ENCODE measurements at places on chromosomes 1 and 21.

GRCh38 chr1:45531873-45532272 is 10.2 kb upstream of the PRDX1 start:
- no peak for DNase-seq

- no peak for DNase-seq
Observed at GRCh38 chr1:208431721-208432120, 187.5 kb upstream of the PLXNA2 start.

DNA sequence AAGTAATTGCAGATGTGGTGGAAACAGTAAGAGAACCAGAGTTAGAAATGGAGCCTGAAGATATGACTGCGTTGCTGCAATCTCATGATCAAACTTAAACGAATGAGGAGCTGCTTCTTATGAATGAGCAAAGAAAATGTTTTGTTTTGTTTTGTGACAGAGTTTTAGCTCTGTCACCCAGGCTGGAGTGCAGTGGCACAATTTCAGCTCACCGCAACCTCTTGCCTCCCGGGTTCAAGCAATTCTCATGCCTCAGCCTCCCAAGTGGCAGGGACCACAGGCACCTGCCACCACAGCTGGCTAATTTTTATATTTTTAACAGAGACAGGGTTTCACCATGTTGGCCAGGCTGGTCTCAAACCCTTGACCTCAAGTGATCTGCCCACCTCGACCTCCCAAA is 53.3 kb upstream of the NFASC start:
- DNase-seq, result no peak

DNA sequence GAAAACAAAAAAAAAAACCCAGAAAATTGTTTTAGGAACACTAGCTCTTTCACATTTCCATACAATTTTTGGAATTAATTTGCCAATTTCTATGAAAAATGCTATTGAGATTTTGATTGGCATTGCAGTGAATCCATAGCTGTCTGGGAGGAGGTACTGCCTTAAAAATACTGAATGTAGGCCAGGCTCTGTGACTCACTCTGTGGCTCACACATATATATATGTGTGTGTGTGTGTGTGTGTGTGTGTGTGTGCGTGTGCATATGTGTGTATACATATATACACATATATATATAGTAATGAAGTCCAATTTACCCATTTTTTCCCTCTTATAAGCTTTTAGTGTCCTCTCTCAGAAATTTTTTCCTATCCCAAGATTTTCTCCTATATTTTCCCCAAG is 214.2 kb upstream of the DMRTA2 start:
- DNase-seq, result no peak

- no peak for DNase-seq
Observed at GRCh38 chr1:166692346-166692745, 146.9 kb upstream of the POGK start.

- DNase-seq, result no peak
Observed at GRCh38 chr1:33014464-33015163, 22.1 kb downstream of the AK2 start.

- DNase-seq, result no peak
Observed at GRCh38 chr1:69459244-69459643, 108.5 kb upstream of the LRRC7 start.

- DNase-seq, result no peak
Observed at GRCh38 chr1:2984399-2985061, 36.7 kb upstream of the ACTRT2 start.

DNA sequence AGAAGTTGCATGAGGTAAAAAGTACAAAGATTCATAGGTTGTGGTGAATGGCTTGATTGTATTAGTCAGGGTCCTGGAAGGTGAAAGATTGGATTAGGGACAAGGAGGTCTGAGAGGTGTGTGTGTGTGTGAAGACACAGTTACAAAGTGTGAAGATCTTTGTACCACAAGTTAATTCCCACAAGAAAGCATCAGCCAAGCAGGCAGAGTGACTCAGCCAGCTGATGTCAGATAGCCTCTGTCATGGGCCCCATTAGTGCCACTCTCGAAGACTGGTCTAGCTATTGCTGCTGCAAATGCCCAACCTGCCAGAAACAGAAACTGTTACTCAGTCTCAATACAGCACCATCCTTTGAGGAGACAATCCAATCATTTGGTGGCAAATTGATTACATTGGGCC is 96.5 kb downstream of the DTL start:
- no peak for DNase-seq

DNA sequence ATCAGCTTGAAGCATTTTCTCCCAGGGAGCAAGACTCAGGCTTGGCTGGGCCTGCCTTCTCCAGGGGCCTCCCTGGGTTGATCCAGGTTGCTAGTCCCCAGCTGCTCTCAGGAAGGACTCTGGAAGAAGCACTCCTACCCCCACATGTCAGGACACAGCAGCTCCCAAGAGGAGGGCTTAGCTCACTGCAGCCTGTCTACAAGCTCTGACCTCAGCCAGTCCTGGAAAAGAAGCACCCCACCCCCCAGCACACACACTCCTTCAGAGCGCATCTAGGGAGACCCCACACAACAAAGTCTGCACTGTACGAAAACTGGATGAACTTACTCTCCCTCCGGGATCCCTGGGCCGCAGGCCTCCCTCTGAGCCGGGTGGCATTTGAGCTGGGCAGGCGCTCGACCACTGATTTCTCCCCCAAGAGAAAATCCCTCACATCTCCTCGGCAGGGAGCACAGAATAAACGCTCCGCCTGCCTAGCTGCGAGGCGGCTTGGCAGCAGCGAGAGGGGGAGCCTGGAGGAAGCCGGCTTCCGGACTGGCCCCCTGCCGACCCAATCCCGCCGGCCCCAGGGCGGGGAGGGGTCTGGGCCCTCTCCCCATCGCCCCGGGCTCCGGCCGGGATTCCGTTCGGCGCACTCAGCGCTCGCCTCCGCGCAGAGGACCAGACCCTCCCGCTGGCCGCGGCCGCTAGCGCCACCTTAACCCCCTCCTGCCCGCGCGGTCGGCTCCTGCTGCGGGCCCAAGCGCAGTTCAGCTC is at the start of gene KCNA2:
Gene KCNA2, minus strand, starts transcription at position 458 of the 756 bp plus-strand sequence. CDS start 1,576 bp downstream, outside the sequence.
- DNase-seq, result no peak

DNA sequence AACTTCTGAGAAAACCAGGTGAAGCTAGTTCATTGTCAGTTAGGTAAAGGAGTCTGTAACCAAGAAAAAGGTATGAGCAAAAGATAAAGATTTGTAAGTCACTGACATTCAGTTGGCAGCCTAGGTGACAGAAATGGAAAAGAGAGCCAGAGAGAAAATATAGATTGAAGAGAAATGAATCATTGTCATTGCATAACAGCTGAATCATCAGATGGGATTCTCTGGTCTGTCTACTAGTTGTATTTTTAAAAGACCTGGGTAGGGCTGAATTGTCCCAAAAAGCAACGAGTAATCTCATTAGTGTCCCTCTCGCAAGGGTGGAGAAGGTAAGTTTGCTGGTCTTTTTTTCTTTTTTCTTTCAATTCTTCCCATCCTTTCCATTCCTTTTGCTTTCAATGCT is 36.6 kb downstream of the PTGS2 start:
- DNase-seq, result no peak
